ENCODE measurements at places on chromosomes 4 and X.

DNA sequence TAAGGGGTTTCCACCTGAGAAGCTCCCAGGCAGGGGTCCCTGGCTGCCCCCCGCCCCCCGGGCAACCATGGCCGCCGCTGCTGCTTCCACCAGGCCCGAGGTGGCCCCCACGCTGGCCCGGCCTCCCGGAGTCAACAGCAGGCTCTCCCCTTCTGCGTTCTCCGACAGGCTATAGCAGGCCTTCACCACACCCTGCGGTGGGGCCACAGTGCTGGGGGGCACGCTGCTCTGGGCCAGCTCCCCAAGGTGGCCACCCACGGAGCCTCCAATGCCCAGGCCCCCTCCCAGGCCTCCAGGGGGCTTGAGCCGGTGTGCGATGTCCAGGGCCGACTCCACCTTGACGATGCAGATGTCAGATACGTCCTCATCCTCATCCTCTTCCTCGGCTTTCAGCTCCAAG is 72.5 kb downstream of the UBE2K start:
- DNase-seq: no peak

DNA sequence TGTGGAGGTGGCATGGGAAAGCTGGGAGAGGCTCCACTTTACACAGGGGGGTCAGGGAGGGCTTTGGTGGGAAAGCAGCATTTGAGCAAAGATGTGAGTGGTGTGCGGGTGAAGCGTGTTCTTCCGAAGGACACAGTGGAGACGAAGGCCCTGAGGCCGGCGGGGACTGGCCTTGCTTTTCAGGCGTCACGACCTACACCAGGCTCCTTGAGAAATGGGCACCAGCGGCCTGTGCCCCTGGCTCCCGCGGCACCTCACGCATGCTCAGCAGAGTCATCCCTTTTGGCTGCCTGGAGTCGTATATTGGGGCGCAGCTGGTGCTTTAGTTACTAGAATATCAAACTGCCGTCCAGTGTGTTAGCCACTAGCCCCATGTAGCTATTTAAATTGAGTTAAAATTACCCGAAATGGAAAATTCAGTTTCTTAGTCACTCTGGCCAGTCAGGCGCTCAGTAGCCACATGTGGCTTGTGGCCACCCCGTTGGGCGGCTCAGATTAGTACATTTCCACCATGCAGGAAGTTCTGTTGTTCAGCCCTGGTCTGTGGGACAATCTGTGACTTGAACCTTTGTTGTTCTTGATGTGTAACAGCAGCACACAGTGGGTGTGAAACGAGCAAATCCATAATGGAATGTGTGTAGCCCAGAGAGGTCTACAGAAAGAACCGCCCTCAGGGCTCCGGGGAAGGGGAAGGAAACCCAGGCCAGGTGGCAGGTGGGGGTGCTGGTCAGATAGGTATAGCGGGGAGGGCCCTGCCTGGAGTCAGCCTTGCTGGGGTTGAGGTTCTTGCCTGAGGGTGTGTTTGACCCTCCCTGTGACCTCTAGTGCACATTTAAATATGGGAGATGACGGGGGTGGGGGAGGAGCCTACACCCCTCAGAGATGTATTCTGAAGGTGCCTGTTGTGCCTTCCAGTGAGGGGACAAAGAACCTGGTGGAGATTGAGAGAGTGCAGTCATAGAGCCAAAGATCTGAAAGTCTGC is 30.4 kb downstream of the TBC1D14 start:
- DNase-seq: no peak

DNA sequence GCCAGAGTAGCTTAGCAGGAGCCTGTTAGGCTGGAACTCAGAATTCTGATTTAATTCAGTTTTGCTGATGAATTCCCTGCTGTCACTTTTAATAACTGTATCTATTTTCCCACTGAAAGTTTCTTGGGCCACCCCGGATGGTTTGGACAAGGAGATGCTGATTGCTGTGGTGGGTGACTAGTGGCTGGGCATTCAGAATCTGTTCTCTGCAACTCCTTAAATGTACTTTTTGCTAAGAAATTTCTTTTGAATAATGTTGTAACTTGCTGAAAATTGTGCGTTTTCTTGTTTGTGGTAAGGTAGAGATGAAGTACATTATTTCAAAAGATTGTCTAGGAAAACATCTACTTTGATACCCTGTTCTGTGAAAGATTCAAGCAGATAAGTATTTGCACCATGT is 2.4 kb downstream of the TLL1 start:
- no peak for DNase-seq

- DNase-seq: no peak
These were observed 137.9 kb downstream of the PJA1 start for GRCh38 chrX:69027181-69028005.

- no peak for DNase-seq
These were observed 17.0 kb downstream of the ENOX2 start for GRCh38 chrX:130885996-130886395.

- DNase-seq: no peak
These were observed 9.7 kb downstream of the MAEA start for GRCh38 chr4:1299301-1299860.

DNA sequence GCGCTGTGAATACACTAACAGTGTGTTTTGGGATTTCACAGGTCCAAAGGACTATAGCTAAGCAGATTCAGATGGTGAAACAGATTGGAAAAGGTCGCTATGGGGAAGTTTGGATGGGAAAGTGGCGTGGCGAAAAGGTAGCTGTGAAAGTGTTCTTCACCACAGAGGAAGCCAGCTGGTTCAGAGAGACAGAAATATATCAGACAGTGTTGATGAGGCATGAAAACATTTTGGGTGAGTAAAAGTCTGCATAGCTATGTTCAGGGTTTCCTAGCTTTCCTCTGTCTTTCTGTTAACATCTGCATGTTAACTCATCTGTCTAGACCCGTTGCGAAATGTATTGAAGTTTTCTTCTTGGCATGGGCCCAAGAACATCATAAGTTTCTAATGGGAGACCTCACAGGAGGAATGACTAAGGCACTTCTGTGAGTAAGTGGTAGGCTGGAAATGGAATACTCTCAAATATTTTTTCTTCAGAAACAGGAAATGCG is 372.1 kb downstream of the BMPR1B start:
- DNase-seq: no peak

GRCh38 chr4:123643691-123644090 is 247.1 kb downstream of the SPRY1 start:
- DNase-seq: no peak

- DNase-seq: no peak
These were observed 10.4 kb upstream of the ARHGEF38 start for GRCh38 chr4:105542039-105542438.

GRCh38 chr4:171814545-171814944 is 1.3 kb downstream of the GALNTL6 start:
- no peak for DNase-seq

- no peak for DNase-seq
These were observed 144.4 kb upstream of the GATB start for GRCh38 chr4:151905197-151905596.

DNA sequence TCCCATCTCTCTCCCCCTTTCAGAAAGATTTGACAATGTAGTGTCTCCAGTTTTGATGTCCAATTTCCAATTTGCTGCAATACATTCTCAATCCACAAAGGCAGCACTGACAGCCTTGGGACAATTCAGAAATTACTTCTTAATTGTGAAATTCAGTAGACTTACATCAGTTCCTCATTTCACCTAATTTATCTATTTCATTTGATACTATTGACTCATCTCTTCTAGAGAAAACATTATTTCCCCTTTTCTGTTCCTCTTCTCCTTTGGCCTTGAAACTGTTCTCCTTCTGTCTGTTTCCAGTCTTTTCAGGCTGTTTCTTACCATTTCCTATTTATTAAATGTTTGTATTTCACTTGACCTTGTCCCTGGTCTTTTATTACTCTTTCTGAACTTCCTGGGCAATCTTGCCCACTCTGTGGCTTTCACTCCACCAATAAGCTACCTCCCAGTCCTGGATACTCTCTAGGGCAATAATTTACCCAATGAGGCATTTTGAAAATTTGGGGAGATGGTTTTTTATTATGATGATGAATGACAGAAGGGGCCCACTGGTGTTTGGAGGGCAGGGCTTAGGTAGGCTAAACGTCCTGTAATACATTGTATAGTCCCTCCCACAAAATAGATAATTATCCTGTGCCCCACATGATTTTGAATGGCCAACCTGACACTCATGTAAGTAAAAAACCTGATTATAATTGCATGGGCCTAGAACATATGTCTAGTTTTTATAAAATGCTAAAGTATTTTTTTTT is 498.0 kb upstream of the BOD1L1 start:
- no peak for DNase-seq

DNA sequence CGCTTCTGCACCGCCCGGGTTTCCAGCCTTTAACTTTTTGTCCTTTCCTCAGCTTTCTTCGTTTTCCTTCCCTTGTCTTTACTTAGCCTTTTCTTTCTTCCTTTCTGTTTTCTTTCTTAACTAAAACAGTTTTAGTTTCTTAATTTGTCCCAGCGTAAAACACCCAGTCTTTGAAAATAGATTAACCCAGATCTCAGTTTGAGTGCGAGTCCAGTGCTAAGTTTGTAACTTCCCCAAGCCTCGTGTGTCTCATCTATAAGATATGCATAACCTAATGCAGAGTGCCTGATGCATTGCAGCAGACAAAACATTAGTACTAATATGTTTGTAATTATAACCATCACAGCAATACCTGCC is 460 bp upstream of the GEMIN8 start:
- no peak for DNase-seq

GRCh38 chr4:187908079-187908561 is 87.5 kb upstream of the ZFP42 start:
- DNase-seq: no peak

GRCh38 chrX:7068939-7069367 is 78.6 kb upstream of the STS start:
- no peak for DNase-seq

GRCh38 chr4:127936974-127937373 is 28.0 kb downstream of the MFSD8 start:
- DNase-seq: no peak

DNA sequence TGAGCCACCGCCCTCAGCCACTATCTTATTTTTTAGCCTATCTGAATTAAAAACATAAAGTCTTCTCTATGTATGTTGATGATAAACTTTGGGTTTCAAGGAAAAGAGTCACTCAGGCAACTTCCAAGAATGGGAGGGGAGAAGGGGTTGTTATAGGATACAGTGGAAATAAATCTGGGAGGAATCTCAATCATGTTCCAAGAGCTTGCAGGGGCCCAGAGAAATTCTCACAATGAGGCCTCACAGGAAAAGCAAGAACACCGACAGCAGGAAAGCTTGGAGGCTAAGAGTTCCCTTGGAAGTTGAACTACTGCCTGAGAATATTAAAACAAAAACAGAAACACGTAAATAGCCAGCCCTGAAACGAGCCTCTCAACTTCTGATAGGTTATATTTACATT is 384.6 kb upstream of the IGFBP7 start:
- DNase-seq: no peak

All from C1 segment of cervical spinal cord (tissue), 14 donors.